ENCODE measurements at places on chromosomes 11 and 22.
A peak's percentile ranks its signal among the peaks of the same experiment; 100 is the strongest.

GRCh38 chr11:34194576-34195335 is 89.3 kb downstream of the NAT10 start:
- no peak for DNase-seq

GRCh38 chr22:31378123-31378522 is 21.3 kb upstream of the DRG1 start:
- DNase-seq: no peak

DNA sequence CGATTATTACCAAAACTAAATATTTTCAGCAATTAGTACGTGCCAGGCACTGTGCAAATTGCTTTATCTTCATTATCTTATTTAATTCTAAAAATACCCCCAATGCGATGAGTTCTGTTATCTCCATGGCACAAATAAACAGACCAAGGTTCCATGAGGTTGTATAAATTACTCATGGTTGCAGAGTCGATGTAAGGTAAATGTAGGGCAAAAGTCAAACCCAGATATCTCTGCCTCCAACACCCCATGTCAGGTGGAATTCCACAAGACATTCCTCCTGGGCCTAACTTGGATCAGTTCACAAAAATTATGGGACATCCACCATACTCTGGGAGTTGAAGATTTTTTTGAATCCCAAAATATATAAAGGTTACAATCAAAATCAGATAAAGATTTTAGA is 43.7 kb downstream of the ISX start:
- no peak for DNase-seq

- DNase-seq: no peak
Observed at GRCh38 chr11:29166306-29166705, 850.5 kb downstream of the KCNA4 start.

- no peak for DNase-seq
Observed at GRCh38 chr11:35313760-35314153, 105.6 kb downstream of the SLC1A2 start.

- DNase-seq: no peak
Observed at GRCh38 chr22:45290410-45290936, 5.7 kb downstream of the UPK3A start.

- no peak for DNase-seq
Observed at GRCh38 chr22:24099666-24100065, 81.6 kb upstream of the SUSD2 start.

GRCh38 chr22:44316393-44317122 is 3.8 kb upstream of the SHISAL1 start:
- DNase-seq: no peak

GRCh38 chr11:44657836-44658505 is 68.8 kb upstream of the TSPAN18 start:
- DNase-seq: no peak

- no peak for DNase-seq
Observed at GRCh38 chr11:3707176-3707575, 36.0 kb upstream of the CHRNA10 start.

DNA sequence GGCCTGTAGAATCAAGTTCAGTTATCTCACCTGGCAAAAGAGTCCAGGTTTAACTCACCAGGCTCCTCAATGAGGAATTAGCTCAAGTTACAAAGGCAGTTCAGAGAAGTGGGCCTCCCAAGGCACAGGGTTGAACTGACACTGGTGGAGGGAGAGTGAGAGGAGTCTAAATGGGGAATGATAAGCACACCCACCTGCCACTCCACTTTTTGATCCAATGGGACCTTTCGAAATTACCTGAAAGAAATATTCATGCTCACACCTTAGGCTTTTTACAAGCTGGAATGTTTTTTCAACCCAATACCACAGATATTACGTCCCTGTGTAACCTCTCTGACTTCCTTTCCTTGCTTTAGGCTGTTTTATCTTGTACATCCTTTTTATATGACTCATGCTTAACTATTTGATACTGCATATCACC is 642.7 kb upstream of the TENM4 start:
- peak; percentile 3 for DNase-seq

DNA sequence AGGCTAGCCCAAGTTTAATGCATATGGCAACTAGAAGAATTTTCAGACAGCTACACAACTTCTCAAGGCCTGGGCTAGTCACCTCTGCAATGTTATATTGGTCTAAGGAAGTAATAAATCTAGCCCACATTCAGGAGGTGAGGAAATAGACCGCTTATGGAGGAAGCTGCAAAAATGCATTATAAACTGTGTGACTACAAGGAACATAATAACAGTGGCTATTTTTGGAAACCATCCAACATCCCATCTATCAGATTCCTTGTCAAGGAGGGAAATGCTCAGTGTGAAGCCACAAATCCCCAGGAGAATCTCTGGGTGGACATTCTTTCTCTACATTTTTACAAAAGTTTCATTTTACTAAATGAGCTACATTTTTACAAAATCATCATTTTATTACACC is 76.1 kb downstream of the BBOX1 start:
- no peak for DNase-seq

- DNase-seq: no peak
Observed at GRCh38 chr11:112318661-112319060, 58.0 kb upstream of the PLET1 start.

GRCh38 chr11:129894278-129895125 is 876 bp downstream of the NFRKB start:
- no peak for DNase-seq

- no peak for DNase-seq
Observed at GRCh38 chr22:33620085-33620484, 300.2 kb downstream of the LARGE1 start.

DNA sequence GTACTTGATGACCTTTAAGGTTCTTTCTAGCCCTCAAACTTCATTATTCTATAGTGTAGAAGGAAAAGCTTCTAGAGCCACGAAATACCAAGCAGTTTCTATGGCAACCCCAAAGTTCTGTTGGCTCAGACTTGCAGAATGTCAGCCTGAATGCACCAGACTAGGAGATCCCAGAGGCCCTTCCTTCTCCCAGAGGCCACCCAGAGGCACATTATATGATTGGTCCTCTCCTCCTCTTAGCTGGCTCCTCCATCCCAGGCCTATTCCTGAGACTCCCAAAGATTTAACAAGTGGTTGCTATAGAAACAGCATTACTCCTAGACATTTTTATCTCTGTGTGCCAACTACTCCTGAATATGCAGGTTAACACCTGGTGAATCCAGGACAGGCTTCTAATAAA is 69.2 kb upstream of the CCDC90B start:
- no peak for DNase-seq

DNA sequence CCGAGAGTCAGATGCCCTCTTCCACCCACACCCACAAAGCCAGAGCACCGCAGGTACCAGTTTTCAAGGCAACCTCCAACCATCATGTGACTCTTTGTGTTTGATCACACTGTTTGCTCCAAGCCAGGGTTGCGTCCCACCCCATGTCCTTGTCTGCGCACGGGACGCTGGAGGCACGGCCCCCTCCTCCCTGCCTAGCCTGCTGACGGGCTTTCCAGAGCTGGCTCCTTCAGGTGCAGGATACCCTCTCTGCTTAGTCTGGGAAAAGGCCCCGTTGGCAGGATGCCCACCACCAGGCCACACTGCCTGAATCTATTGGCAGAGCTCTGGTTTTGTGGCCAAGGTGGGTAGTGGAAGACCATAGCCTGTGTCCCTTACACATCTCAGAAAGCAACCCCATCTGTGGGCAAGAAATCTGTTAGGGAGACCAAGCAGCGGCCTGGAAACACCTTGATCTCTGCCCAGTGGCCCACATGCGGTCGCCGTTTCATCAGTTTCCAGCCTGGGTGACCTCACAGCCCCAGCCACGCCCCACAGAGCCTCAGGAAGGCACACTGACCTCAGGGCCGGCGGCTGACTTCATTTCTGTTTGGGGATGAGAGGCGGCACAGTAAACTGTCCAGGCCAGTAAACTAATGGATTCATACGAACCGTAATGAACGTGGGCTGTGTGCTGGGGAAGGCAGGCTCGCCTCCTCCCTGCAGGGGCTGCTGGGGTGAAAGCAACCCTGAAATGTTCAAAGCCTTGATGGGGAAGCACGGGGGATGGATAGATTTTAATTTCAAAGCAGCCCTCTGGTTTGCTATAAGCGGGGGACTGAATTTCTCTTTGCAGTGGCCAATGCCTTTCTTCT is 25.8 kb downstream of the CDPF1 start:
- no peak for DNase-seq

GRCh38 chr22:23110922-23111527 is 30.8 kb downstream of the RSPH14 start:
- no peak for DNase-seq

DNA sequence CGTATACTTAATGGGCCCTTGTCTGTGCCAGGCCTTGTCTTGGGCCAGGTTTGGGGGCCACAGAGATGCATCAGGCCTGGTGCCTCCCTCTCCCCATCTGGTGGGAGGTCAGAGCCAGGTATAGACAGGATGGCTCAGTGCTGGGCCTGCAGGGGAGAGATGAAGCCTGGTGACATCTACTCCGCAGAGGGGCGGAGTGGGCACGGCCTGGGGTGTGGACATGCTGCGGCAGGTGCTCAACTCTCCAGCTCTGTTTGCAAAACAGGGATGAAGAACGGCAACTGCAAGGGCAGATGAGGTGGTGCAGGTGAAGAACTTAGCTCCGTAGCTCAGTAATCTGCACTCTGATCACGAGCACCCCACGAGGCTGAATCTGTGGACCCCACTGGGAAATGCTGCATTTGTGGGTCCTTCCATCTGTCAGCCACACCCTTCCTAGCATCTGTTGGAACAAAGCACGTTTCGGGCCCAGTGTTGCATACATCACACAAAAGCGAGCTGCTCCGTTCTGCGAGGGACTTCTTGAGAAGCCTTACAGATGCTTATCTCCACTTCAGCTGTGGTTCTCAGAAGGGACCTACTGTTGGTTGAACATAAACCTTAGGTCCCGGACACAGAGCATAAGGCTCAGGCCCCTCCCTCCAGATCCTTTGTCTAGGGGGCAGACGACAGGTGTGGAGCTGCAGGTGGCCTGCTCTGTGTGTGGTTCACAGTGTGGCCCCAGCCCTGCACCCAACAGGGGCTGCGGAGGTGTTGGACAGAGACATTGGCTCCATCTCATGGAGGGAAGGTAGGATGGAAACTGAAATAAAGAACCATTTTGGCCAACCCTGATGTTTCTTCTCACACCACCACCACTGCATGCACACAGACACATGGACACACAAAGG is 78.3 kb downstream of the LRRC32 start:
- DNase-seq: peak; percentile 71

DNA sequence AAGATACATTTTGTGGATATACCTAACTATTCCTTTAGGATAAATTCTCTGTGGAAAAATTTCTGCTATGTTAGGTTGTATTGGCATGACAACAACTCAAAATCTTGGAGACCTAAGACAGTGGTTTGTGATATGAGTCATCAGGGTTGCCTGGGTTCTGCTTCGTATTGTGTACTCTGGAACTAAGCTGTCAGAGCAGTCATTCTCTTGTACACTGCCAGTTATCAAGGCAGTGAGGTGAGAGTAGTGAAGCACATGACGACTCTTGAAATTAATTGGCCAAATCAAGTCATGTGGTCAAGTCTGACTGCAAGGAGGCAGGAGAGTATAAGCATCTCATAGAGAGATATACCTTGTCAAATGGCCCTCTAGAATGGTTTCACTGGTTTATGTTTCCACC is 104.4 kb downstream of the FANCF start:
- DNase-seq: no peak
